ENCODE measurements at places on chromosomes 4 and X. TPM values are rescaled to one million over a fixed set of nuclear protein-coding genes. Genes with fewer than 3 reads are reported as not detected.

The DNAAF6 gene
- polyA plus RNA-seq: not detected

The NAT8L gene
- polyA plus RNA-seq: 0.07 TPM

The FABP2 gene
- not detected for polyA plus RNA-seq

The PDE5A gene
- 2.9 TPM for polyA plus RNA-seq

DNA sequence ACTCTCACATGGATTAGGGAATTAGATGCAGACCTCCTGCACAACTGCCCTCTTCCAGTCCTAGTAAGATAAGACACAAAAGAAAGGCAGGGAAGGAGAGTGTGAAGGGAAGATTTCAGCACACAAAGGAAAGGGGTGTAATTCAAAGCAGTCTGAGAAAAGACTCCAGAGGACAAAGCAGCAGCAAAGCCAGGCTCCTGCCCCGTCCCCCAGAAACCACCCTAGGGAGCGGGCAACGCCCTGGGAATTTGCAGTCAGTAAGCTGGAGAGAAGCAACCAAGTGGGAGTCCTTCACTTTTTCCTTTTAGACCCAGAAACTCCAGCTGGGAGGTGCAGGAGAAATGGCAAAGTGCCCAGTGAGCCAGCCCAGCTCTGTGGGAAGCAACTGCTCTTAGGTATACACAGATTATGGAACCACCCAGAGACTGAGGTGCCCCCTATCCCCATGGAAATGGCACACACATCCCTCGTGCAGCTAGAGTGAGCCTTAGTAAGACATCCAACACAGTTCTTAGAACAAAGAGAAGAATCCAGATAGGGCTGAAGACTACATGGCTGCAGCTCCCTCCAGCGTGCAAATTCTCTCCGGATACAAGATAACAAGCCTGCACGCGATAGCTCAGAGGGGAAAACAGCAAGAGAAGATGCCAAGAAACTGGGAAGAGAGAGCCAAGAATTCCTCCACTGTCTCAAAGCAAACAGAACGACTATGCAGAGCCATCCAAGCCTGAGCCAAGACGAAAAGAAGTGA is 26.5 kb upstream of the IRAK1 start:
- DNase-seq: no peak

DNA sequence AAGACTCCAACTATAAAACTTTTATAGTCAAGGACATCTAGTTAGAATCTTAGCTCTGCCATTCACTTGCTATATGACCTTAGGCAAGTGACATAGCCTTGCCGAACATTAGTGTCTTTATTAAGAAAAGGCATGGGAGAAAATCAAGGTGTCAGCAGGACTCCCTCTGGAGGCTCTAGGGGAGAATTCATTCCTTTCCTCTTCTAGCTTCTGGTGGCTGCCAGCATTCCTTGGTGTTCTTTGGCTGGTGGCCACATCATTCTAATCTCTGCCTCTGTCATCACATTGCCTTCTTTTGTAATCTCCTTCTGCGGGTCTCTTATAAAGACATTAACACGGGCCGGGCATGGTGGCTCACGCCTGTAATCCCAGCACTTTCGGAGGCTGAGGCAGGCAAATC is 99.8 kb downstream of the PPP1R2C start:
- DNase-seq: no peak

DNA sequence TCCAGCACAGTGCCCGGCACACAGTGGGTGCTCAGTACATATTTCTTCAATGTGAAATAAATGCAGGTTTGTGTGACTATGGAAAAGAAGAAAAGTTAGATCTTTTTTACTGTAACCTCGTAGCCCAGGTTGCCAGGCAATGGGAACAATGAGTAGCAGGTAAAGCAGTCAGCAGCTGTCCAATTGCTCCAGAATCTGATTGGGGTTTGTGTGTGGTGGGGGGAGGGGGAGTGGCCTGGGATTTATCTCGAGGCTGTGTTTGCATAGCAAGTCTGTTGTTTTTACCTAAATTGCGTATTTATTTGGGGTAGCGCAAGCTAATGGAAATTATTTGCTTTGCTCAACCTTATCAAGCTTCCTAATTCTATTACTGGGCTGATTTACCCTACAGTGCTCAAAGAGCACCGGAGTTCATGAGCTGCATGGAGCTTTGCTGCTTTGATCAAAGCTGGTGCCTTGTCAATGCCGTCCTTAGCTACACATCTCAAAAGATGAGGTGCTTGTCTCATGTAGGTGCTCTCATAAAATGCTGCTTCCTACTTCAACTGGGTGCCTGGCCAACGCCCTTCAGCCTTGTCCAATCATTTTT is 145.0 kb upstream of the DGKK start:
- no peak for DNase-seq

DNA sequence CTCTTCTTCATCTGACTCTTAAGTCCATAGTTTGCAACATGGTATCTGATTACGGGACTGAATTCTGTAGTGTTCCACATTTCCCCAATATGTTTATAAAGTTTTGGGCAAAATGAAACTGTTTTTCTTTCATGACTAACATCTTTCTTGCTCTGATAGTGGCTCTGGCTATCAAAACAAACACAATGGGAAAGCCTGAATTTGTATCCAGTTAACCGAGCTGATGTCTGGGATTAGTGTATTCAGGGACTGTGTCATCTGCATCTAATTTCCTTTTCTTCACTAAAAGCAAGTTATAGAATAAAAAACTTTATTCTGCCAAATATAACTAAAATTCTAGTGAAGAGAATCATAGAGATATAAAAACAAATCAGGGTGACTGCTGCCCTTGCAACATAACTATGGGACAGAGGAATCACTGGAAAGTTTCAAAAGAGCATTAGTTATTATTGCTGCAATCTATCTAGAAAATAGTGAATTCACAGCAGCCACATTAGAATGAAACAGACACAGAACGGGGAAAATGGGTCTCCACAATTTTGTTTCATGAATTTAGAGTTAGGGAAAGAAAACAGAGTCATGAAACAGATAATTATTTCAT is 61.3 kb downstream of the ANTXR2 start:
- no peak for DNase-seq

GRCh38 chrX:109886122-109886761 is 116.7 kb upstream of the TMEM164 start:
- peak; percentile 43 for DNase-seq

DNA sequence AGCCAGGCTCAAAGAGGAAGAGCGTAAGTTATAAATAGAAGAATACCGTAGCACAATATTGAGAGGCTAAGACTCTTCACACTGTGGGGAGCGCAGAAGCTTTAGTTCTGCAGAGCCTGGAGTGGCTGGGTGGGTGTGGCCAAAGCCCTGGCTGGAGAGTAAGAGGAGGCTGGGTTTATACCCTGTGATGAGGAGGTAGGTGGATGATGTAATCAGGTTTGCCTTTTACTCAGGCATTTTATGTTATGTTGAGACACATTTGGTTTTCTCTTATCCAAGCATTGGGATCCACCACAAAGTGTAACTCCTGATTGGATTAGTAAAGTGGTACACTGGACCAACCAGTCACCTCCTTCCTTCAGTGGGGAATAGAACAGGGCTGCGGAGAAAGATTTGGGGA is 13.9 kb downstream of the CDS1 start:
- no peak for DNase-seq

DNA sequence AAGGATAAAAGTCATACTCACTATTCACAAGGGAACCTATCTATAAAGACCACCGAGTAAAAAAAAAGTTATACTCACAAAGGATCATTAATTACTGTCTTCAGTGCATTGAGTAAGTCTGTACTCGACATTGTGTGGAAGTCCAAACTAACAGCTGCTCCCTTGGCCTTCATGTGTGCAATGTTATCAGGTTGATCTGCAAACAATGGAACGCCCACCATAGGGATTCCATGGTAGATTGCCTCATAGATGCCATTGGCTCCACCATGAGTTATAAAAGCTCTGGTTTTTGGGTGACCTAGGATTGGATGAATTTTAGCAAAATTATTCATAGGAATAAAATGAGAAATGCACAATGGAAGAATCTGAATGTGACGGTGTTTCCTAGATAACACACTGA is 10.6 kb downstream of the UGT2B4 start:
- DNase-seq: no peak

DNA sequence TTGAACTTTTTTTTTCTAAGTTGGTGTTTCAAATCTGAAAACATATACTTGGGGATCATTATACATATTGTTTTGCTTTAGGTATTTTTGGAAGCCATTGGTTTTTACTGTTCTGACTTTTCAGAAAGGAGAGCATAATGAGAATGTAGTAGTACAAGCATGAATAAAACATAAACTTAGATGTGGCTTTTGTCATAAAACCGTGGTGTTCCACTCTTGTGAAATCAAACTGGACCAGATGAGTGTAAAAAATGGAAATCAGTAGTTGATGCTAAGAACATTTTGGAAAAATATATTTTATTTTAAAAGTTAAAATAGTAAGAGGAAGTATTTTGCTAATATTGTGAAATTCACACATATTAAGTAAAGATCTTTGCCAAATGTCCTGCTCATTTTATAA is 29.6 kb downstream of the GUCY1A1 start:
- no peak for DNase-seq

Measured in liver (tissue), 10 donors.